ENCODE measurements at places on chromosomes 3 and 15. TPM values are rescaled to one million over a fixed set of nuclear protein-coding genes. Genes with fewer than 3 reads are reported as not detected.

HAPLN3 gene
- total RNA-seq: 7.0 TPM

GOLGA8S gene
- not detected for total RNA-seq

DGKG gene
- 9.5 TPM for total RNA-seq

CYP1A2 gene
- total RNA-seq: not detected

C15orf62 gene
- 58.4 TPM for total RNA-seq

CAPN3 gene
- 42.9 TPM for total RNA-seq

IQCF2 gene
- not detected for total RNA-seq

EIF4E3 gene
- total RNA-seq: 11.4 TPM

DNA sequence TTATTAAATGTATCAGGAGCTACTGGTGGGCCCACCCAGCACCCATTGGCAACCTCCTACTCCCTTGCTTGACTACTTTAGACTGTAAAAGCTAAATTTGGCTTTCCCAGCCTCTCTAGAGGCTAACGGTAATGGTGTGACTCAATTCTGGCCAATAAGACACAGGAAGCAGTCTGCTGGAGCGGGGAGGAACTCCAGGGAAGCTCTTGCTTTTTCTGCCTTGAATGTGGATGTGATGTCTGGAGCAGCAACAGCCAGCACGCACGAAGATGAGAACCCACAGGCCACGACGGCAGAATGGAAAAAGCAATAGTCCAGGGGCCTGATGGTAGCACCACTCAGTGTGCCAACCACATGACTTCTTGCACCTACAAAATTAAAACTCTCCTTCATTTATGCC lies 39.9 kb downstream of the RAB6B start:
- DNase-seq: peak; percentile 34

- DNase-seq: no peak
These were observed 93.5 kb downstream of the CHCHD6 start for GRCh38 chr3:126797563-126797962.

GRCh38 chr15:98694161-98694560 lies 45.8 kb downstream of the IGF1R start:
- no peak for DNase-seq

- DNase-seq: no peak
These were observed 99.1 kb downstream of the SSR3 start for GRCh38 chr3:156455839-156456238.

GRCh38 chr3:8625991-8626390 lies 18.6 kb downstream of the SSUH2 start:
- no peak for DNase-seq

GRCh38 chr3:52388348-52388821 lies 56.5 kb downstream of the SEMA3G start:
- no peak for DNase-seq

- DNase-seq: no peak
These were observed 21.7 kb downstream of the AQP9 start for GRCh38 chr15:58159827-58160386.

DNA sequence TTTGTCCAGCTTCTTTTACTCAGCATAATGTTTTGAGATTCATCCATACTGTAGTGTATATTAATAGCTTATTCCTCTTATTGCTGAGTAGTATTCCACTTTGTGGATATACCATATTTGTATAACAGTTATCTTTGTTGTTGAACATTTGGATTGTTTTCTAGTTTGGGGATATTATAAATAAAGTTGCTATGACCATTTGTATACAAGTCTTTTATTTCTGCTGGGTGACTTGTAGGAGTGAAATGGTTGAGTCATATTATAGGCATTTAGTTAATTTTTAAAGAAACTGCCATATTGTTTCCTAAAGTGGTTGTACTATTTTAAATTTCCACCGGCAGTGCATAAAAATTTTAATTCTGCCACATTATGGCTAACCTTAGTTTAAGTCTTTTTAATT lies 53.4 kb downstream of the RPL39L start:
- no peak for DNase-seq

- no peak for DNase-seq
These were observed 200.5 kb upstream of the LRTM1 start for GRCh38 chr3:55128225-55128823.

DNA sequence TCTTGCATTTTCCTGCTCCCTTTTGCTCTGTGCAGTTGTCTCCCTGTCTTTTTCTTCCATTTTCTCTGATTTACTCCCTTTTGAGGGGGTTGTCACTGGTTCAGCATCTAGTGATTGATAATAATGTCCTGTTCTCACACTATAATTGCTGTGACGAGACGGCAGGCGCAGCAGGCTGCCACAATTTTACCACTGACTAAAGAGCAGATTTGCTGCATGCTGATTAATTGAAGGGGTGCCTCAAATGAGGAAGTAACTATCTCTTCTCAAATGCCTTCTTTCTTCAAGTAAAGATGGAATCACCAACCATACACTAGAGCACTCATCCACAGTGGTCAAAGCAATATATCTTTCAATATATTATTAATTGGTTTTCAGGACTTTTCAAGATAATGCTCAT lies 219.3 kb downstream of the CBLB start:
- DNase-seq: no peak

DNA sequence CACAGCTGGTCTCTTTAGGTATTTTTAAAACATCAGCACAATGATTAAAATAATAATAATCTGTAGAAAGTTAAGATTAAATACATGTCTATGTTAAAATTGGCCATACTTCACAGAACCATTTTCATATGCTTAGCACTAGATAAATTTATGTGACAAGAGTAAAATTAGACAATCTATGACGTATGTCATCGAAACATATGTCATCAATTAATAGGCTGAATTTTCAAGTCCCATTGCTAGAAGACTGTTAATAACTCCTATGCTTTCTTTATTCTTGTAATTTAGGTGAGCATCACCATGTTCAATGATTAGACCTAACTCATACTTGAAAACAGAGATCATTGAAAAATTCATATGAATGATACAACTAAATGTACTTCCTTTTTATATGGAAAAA lies 593.3 kb upstream of the KCNMB2 start:
- DNase-seq: no peak

GRCh38 chr15:95202569-95203349 lies 971.4 kb downstream of the MCTP2 start:
- no peak for DNase-seq

DNA sequence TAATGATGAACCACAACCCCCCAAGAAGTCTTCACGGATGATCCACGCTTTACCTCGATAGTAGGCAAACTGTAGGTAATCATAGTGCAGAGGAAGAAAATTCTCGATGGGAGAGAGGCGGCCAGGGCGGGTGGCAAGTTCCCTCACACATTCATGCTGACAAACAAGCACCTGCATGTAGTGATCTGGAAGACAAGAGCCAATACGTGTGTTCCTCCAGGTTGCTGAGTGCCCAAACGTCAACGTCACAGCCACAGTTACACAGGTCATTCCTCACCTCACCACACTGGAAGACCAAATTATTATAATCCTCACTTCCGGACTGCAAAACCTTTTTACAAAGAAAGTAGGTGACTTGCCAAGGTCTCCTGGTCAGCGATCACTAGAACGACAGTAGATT lies 131.8 kb downstream of the P3H2 start:
- no peak for DNase-seq

- no peak for DNase-seq
These were observed 91.3 kb downstream of the DGKG start for GRCh38 chr3:186270701-186271100.

GRCh38 chr15:99987119-99987506 lies 253.9 kb upstream of the LYSMD4 start:
- no peak for DNase-seq

DNA sequence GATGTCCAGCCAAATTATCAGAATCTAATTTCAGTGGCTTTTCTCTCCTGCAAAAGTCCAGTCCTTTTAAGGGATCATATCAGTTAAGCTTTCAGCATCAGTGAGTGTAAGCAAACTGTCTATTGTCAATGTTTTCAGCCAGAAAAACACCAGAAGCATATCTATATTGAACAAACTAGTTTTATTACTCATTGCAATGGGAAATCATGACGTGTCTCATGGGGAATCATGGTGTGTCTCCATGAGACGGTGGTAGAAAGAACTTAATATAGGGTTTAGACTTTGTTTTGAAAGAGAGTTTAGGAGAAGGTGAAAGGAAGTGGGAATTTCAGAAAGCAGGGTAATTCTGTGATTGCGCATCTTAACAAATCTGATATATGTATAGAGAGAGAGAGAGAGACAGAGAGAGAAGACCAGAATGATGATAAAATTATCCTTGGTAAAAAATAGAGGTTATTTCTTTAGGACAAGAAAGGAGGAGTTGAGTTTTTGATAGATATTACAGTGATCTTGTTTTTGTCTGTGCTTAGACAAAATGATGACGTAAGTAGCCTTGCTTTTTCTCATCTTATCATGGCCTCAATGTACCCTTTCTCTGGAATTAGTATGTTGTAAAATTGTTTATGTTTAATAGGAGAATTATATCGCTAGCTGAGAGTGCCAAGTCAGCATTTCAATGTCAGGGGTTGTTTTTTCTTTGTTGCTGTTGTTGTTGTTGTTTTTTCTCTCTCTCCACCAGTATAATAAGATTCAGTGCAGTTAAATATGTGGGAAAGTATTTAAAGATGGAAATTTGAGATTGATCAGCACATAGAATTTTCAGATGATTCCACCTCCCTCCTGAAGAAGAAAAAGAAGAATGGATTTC lies 129.9 kb upstream of the OSTN start:
- no peak for DNase-seq

- no peak for DNase-seq
These were observed 460.7 kb upstream of the RASGRP1 start for GRCh38 chr15:39025321-39025720.

DNA sequence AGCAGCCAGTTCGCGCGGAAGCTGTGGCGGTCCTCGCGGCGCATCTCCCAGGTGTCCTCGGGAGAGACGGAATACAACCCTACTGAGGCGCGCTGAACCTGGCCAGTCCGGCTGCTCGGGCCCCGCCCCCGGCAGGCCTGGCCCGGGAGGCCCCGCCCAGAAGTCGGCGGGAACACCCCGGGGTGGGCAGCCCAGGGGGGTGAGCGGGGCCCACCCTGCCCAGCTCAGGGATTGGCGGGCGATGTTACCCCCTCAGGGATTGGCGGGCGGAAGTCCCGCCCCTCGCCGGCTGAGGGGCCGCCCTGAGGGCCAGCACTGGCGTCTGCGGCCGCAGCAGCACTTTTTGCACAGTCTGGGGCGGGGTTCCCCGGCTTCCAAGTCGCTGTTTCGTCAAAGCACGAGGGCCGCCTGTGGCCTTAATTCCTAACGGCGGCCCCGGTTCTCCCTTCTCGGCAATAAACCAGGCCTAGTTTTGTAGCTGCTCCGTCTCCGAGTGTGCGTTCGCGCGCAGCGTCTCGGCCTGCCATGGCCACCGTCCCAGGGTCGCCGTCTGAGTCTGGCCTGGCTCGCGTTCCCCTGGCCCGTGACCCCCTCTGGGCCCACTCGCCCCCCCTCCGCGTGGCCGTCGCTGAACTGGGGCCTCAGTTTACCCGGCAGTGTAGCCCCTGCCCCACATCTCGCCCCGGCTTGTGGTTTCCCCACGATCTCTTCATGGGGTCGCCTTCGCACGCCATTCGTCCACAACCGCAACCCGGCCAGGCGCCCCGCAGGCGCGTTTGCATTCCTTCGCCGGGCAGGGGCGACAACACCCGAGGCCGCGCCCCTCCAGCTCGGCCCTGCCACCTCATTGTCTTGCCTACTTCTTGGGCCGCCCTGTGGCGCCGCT lies 30.0 kb downstream of the NBEAL2 start:
- peak; percentile 81 for DNase-seq

DNA sequence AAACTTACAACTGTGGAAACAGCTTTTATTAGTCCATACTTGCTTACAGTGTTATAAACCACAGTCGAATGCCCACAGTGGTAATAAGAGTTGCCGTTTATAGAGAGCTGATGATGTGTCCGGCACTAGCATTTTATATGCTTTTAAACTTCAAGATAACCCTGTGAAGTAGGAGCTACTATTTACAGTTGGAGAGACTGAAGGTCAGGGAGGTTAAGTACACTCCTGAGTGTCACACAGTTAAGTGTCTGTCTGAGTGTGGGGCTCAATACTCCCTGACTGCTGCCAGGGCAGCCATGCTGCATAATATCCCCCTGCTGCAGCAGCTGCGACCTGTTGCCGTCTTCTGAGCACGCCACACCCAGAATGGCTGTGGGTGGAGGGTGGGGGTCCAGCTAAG lies 89.9 kb upstream of the TNFAIP8L3 start:
- no peak for DNase-seq

GRCh38 chr3:141680620-141681389 lies 57.3 kb upstream of the RNF7 start:
- DNase-seq: no peak

- DNase-seq: no peak
These were observed 43.2 kb upstream of the SKOR1 start for GRCh38 chr15:67781907-67782690.

- DNase-seq: peak; percentile 20
These were observed 59.7 kb downstream of the RLBP1 start for GRCh38 chr15:89161666-89162065.

DNA sequence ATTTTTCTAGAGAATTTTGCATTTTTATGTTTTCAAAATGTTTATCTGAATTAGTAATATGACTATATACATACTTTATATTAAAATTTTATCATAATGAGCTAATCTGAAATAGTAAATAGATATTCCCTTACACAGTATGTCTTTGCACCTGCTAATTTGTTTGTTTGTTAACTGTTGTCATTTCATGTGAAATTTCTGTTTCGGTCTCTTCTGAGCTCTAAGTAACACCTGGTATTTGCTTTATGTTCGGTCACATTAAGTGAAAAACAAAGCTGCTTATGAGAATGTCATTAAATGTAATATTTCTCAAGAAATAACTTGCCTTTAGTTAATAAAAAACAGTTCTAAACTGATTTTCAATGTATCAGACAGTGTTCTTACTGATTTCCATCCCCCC lies 61.1 kb downstream of the FNDC3B start:
- DNase-seq: no peak

DNA sequence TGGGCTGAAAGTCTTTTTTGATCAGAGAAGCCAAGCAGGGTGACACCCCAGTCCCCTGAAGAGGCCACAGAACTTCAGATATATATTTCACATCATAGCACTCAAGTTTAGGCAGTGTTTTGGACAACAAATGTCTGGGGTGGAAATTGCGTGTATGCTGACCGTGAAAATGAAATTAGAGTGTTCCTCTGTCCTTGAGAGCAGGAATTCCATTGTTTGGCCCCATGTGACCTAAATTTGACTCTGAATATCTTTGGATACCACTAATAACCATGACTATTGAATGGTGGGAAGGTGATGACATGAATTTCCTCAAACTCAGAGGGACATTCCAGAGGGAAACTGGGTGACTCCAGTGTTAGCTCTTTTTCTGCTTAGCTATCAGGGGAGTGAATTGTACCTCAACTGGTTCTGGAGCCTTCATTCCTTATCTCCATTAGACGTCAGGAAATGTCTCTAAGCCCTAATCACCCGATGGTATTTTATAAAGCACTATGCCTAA lies 263.5 kb upstream of the RASGRP1 start:
- no peak for DNase-seq

DNA sequence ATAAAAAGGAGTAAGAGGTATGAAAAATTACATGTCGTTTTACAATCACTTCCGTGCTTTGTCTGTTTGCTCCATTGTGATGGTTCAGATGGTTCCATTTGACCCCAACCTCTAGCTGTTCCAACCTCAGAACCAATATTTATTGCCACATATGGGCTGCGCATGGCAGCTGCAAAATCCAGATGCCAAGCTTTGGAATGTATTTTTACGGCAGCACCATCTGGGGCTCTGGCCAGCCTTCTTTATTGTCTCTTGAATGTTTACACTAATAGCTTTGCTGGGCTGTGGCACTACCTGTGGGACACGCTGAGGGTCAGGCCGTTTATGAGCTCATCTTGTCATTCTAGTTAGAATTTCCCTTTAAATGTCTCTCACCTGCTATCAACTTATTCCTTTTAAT lies 219.8 kb downstream of the ROBO2 start:
- DNase-seq: no peak
